Esophagus mucosa (tissue), 1 donor: ENCODE measurements at places on chromosomes 1 and 21. TPM values are rescaled to one million over a fixed set of nuclear protein-coding genes. Genes with fewer than 3 reads are reported as not detected.

DNA sequence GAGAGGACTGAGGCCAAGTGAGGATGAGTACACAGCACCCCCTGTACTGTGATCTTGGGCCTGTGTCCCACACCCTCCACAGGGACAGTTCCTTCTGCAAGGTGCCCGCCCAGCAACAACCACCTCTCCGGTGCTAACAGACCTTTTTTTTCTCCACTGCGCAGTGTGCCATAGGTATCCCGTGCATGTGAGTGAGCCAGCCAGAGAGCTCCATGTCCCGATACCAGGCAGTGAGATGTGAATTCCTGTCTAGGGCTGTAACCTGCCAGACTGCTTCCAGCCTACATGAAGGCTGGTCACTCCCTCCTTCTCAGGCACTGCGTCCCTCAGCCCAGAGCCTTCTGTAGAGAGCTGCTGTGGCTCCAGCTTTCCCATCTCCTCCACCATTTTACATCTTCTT is 56.9 kb downstream of the PCBP3 start:
- no peak for ATAC-seq

GRCh38 chr1:16250524-16251251 is 13.7 kb upstream of the CPLANE2 start:
- ATAC-seq, result no peak

- ATAC-seq, result no peak
These were observed 13.4 kb downstream of the THEMIS2 start for GRCh38 chr1:27885621-27886352.

- ATAC-seq, result no peak
These were observed 40.8 kb downstream of the TCEANC2 start for GRCh38 chr1:54094001-54094729.

- no peak for ATAC-seq
These were observed 5.5 kb upstream of the TNFRSF1B start for GRCh38 chr1:12161324-12161661.

- no peak for ATAC-seq
These were observed 28.6 kb downstream of the PUM1 start for GRCh38 chr1:31036749-31037500.

- ATAC-seq, result no peak
These were observed 52.8 kb downstream of the EDN2 start for GRCh38 chr1:41431490-41432350.

DNA sequence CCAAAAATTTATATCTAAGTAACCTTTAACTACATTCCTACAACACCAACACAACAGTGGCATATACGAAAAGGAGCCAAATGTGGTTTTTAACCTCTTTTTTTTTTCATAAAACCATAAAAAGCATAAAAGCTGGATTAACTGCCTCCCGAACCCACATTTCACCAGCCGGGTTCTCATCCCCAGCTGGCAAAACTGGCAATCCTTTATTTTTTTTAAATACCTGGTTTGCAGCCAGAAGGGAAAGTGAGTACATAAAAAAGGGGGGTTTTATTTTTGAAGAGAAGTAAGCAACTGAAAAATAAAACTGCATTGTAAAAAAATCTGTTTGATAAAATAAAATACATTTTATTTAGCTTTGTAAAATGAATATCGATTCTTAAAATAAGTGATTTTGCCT is 295.4 kb downstream of the AKT3 start:
- no peak for ATAC-seq

PADI2 gene
- total RNA-seq, result 0.92 TPM

RCC1 gene
- 33.3 TPM for total RNA-seq

TLCD4 gene
- total RNA-seq, result 0.32 TPM

SAMSN1 gene
- total RNA-seq, result 2.2 TPM

TOMM20 gene
- 102 TPM for total RNA-seq
